ENCODE measurements at places on chromosomes 16 and 17.

DNA sequence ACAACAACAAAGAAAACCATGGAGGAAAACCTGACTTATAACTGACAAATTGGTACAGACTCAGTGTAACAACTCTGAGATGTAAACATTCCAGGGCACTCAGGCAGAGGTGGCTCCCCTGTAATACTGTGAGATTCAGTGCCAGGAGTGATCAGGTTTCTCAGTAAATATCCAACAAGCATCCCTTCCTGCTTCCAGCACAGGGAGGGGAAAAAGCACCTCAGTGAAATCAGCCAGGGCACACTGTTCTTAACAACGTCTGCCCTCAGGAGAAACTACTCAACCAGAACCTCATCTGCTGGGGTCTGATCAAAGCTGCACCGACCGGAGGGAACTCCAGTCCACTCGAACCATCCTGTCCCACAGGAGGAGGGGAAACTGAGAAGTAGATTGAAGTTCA lies 52.3 kb downstream of the AMFR start:
- no peak for DNase-seq

GRCh38 chr17:49971848-49972485 lies 3.0 kb downstream of the DLX4 start:
- DNase-seq, result no peak

- no peak for DNase-seq
Measured at GRCh38 chr17:40325156-40326013, 16.4 kb downstream of the RARA start.

- DNase-seq, result no peak
Measured at GRCh38 chr17:63764716-63765115, 8.7 kb downstream of the CCDC47 start.

- DNase-seq, result no peak
Measured at GRCh38 chr16:56475201-56475600, 23.8 kb downstream of the OGFOD1 start.

- DNase-seq, result no peak
Measured at GRCh38 chr16:47724115-47724785, 263.1 kb downstream of the PHKB start.

DNA sequence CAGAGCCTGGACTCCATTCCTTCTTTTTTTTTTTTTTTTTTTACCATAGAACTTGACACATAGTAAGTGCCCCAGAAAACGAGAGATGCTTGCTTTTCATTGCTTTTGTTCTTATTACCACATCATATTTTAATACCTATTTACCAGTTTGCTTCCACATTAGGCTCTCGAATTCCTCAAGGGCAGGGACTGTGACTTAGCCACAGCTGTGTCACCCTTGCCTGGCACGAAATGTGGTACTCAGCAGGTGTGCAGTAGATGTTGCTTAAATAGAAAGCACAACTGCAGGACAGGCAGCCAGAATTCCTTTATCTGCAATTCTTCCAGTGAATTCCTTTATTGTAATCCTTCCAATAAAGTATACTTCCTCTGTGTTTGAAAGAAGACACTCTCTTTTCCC lies 393.0 kb downstream of the HAPSTR1 start:
- DNase-seq, result no peak
